ENCODE measurements at places on chromosomes 1 and 21. TPM values are rescaled to one million over a fixed set of nuclear protein-coding genes. Genes with fewer than 3 reads are reported as not detected.
A peak's percentile ranks its signal among the peaks of the same experiment; 100 is the strongest.

DNA sequence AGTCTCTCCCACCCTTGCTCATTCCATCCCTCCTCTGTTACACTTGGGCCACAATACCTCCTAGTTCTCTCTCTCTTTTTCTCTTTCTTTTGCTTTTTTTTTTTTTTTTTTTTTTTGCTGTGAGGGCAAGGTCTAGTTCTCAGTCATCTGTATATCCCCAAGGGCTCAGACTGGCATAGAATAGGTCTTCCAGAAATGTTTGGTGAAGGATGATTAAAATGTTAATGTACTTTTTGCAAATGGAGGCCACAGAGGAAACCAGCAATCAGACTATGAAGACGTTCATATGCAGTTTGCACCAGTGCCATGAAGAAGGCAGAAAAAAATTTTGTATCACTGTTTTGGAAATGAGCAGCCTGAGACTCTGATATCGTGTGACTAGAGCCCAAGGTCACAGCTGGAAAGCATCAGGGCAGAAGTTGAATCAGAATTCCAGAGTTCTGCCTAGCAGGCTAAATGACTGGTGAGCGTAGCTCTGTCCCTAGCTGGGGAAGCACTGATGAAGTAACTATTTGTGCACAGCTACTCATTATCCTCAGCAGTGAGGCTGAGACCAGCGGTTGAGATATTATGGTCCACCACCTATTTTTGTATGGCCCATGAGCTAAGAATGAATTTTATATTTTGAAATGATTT lies 186.5 kb downstream of the TGFBR3 start:
- no peaks in the 10 kb centered on the region for H3K27me3 ChIP-seq
- H3K4me3 ChIP-seq, result peak overlapping the region; percentile 4
- peaks cover 43% of the 10 kb centered on the region for H3K36me3 ChIP-seq
- peak overlapping the region; percentile 8 for H3K27ac ChIP-seq
- peaks cover 45% of the 10 kb centered on the region for H3K4me1 ChIP-seq

- peak overlapping the region; percentile 93 for H3K4me3 ChIP-seq
- H3K27me3 ChIP-seq, result peaks cover 5% of the 10 kb centered on the region
- H3K36me3 ChIP-seq, result peaks cover 12% of the 10 kb centered on the region
- H3K4me1 ChIP-seq, result peaks cover 38% of the 10 kb centered on the region
- H3K27ac ChIP-seq, result peak overlapping the region; percentile 87
- no peak for DNase-seq
Measured at GRCh38 chr1:89822109-89822962, 1.5 kb downstream of the LRRC8D start.

DNA sequence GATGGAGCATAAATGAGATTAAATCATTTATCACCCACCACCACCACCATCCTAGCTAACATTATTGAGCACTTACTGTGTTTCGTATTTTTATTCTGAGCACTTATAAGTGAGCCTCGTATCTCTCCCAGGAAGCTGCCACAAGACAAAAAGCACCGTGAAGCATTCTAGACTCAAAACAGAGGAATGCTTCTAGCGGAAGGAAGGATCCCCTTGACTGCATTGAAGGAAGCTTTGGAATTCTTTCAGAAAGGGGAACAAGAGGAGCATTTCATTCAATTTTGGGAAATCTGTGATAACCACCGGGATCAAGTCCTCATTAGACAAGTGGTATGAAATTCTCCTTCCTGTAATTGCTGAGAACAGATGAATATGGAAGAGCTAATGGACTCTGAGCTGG lies 66.3 kb downstream of the PTPN14 start:
- no peaks in the 10 kb centered on the region for H3K27me3 ChIP-seq
- peaks cover 4% of the 10 kb centered on the region for H3K4me1 ChIP-seq
- no peak for DNase-seq
- no peak overlapping the region for H3K4me3 ChIP-seq

Gene GBP6
- 0.29 TPM for total RNA-seq
